Upper lobe of left lung (tissue), 6 donors: ENCODE measurements at places on chromosomes 7 and 10. TPM values are rescaled to one million over a fixed set of nuclear protein-coding genes. Genes with fewer than 3 reads are reported as not detected.

ADIRF gene
- total RNA-seq = 202 TPM

- no peak for DNase-seq
- H3K27ac ChIP-seq = no peak overlapping the region
- H3K27me3 ChIP-seq = no peaks in the 10 kb centered on the region
- no peak overlapping the region for H3K4me3 ChIP-seq
- no peaks in the 10 kb centered on the region for H3K36me3 ChIP-seq
- H3K4me1 ChIP-seq = no peaks in the 10 kb centered on the region
Observed at GRCh38 chr10:5596611-5597341, 69.6 kb downstream of the ASB13 start.

GRCh38 chr7:12094365-12094921 is 116.7 kb upstream of the TMEM106B start:
- DNase-seq = no peak
- H3K27me3 ChIP-seq = no peaks in the 10 kb centered on the region
- no peak overlapping the region for H3K27ac ChIP-seq
- H3K4me3 ChIP-seq = no peak overlapping the region

DNA sequence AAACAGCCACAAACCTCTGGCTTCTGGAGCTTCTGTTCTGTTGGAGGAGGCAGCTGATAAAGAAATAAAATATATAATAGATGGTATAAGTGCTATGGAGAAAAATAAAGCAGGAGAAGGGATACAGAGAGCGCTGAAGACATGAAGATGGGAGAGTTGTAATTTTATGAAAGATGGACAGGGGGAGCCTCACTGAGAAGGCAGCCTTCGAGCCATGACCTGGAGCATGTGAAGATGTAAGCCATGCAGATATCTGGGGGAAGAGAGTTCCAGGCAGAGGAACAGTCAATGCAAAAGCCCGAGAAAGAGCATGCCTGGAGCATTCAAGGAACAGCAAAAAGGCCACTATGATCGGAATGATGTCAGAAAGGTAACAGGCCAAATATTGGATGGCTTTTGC is 187.5 kb downstream of the KIAA1217 start:
- H3K36me3 ChIP-seq = no peaks in the 10 kb centered on the region
- H3K4me3 ChIP-seq = no peak overlapping the region
- no peaks in the 10 kb centered on the region for H3K4me1 ChIP-seq

DNA sequence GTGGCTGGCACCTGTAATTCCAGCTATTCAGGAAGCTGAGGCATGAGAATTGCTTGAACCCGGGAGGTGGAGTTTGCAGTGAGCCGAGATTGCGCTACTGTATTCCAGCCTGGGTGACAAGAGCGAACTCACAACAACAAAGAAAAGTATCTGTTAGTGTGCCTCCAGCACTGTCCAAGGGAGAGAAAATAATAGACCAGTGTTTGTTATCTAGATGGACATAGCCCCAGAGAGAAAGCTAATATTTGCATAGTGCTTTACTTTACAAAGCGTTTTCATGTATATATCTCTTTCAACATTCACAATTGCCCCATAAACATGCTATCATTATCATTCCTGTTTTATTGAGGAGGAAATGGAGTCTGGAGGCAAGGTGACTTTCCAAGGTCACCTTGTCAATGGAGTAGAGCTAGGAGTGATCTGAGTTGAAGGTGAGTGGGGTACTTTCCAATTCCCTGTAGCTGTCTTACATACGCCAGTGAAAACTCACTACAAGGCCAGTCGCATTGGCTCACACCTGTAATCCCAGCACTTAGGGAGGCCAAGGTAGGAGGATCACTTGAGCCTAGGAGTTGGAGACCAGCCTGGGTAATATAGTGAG is 49.7 kb upstream of the KIF5B start:
- no peak overlapping the region for H3K27ac ChIP-seq
- DNase-seq = no peak
- H3K4me1 ChIP-seq = no peaks in the 10 kb centered on the region
- no peaks in the 10 kb centered on the region for H3K27me3 ChIP-seq
- H3K36me3 ChIP-seq = no peaks in the 10 kb centered on the region
- no peak overlapping the region for H3K4me3 ChIP-seq

- H3K36me3 ChIP-seq = no peaks in the 10 kb centered on the region
- H3K4me1 ChIP-seq = peaks cover 21% of the 10 kb centered on the region
- H3K27me3 ChIP-seq = no peaks in the 10 kb centered on the region
- no peak overlapping the region for H3K27ac ChIP-seq
- DNase-seq = no peak
- H3K4me3 ChIP-seq = no peak overlapping the region
Observed at GRCh38 chr7:105652359-105652993, 71.2 kb upstream of the EFCAB10 start.

DNA sequence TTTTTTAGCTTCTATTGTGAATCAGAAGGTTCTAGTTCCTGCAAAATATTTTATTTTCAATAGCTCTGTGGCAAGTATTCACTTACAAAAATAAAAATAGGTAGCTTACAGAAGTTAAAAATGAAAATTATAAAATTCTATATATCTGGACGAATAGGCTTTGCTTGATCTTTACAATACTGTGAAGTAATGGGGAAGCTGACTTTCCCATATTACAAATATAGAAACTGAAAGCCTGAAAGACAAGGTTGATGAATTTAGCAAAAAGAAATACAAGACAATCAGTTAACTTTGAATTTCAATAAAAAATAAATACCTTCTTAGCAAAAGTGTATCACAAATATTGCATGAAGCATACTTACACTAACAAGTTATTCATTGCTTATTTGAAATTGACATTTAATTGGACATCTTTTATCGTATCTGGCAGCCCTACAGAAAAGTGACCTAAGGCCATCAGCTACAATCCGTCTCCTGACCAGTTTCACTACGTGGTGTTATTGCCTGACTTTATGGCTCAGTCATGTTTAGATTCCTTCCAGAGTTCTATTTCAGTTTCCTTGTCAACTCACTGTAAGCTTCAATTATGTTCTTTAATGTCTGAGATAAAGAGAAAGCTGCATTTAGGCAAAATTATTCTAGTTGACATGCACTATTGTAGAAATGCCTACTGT is 310.5 kb upstream of the HGF start:
- H3K36me3 ChIP-seq = no peaks in the 10 kb centered on the region
- no peak overlapping the region for H3K27ac ChIP-seq
- DNase-seq = no peak
- H3K27me3 ChIP-seq = no peaks in the 10 kb centered on the region
- H3K4me3 ChIP-seq = no peak overlapping the region
